ENCODE measurements at places on chromosomes 3 and 15. TPM values are rescaled to one million over a fixed set of nuclear protein-coding genes. Genes with fewer than 3 reads are reported as not detected.

- no peak for ATAC-seq
Observed at GRCh38 chr3:36373084-36373483, 7.2 kb upstream of the STAC start.

DNA sequence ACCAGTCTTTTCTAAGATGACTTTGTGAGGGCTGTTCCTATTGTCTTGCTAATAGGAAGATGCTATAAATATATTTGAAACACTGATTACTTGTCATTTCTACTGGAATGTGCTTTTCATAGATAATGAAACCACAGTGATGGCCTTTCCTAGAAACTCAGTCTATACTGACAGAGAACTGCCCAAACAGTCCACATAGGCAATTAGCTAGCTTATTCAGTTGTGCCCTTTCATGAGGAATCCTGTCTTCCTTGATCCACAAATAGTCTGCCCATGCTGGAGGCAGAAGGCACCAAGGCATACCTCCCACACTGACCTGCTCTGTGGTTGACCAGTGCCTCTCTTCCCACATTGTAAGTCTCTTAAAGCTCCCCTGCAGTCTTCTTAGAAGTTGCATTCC lies 135.9 kb downstream of the CMSS1 start:
- ATAC-seq: no peak

GRCh38 chr3:62367763-62368195 lies 5.6 kb downstream of the FEZF2 start:
- ATAC-seq: no peak

Gene DAZL
- total RNA-seq: not detected

Gene P2RY14
- 90.5 TPM for total RNA-seq

DNA sequence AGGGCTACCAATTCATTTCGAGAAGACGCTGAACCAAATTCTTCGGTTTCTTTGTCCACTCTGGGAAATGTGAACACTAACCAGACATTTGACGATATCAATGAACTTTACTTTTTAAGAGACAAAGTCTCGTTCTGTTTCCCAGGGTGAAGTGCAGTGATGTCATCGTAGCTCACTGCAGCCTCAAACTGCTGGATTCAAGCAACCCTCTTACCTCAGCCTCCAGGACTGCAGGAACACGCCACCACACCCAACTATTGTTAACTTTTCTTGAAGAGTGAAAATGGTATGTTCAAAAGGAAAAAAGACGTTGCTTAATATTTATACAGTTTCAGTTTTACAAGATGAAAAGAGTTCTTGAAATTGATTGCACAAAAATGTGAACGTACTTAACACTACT lies 30.6 kb downstream of the MB21D2 start:
- ATAC-seq: peak; percentile 50

GRCh38 chr3:49727154-49727923 lies 3.6 kb upstream of the GMPPB start:
- ATAC-seq: no peak

DNA sequence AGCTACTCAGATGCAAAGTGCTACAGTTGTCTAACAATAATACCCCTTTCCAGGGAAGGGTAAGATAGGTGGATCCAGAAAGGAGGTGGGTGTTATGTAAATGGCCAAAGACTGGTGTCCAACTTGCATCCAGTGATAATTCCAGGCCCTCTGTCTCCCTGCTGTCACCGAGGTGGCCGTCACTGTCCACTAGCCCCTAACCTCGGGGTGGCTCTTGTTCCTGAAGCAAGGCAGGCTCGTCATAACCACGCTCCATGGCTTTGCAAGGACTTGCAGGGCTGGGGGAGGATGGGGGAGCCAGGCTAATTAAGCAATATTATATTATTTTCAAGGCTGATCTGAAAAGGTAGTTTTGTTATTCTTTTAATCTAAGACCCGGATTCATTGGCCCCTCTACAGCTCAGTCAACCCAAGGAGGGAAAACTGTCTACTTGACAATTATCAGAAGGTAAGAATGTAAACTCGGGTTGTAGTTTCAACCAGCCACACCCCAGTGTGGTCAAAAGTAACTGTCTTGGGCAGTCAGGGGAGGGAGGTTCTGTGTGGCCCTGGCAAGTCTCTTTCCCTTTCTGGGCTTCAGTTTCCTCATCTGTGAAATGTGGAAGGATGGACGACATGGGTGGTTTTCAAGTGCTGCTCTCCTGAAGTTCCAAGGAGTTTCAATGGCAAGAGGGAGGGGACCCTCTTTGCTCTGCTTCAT lies 220.1 kb upstream of the BHLHE40 start:
- no peak for ATAC-seq

DNA sequence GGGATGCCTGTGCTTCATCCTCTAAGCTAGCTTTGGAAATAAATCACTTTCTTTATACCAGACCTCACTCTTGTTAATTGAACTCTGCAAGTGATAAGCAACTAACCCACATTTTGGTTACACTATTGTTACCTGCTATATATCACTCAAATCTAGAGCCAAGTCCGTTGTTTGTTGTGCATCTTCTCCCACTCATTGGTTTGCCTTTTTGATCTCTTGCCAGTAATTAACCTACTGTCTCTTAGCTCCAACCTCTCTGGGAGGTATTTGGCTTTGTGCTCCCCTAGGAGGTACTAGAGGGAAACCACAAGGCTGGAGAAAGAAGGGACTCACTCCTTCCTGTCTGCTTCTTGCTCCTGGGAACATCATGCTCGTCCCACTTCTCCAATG lies 12.8 kb upstream of the CRBN start:
- ATAC-seq: no peak

GRCh38 chr15:61764981-61765380 lies 295.3 kb downstream of the VPS13C start:
- ATAC-seq: no peak

Gene AMOTL2
- total RNA-seq: 226 TPM

Gene CDHR4
- total RNA-seq: not detected

GRCh38 chr3:171135549-171135948 lies 109.0 kb upstream of the SLC2A2 start:
- ATAC-seq: no peak

Gene ANO10
- 27.9 TPM for total RNA-seq

GRCh38 chr15:91007266-91007665 lies 12.9 kb upstream of the PRC1 start:
- ATAC-seq: no peak

Gene SPINT1
- total RNA-seq: 29.8 TPM

DNA sequence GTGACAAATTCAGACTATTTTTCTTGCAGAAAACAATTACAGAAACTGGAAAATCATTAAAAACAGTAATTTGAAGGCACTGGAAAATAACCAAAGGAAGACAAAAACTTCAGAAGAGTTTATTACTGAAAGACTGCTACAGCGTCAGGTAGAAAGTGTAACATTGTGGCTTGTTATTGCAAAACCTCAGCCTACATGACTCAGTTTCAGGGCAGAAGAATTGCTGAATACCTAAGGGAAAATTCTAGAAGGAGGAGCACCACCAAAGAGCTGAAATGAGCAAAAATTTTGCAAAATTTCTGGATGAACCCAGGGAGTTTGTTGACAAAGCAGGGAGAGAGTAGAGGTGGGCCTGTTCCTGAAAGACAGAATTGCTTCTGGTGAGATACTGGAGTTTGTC lies 219.6 kb downstream of the C3orf38 start:
- no peak for ATAC-seq

Gene SLC35G2
- total RNA-seq: 3.3 TPM

DNA sequence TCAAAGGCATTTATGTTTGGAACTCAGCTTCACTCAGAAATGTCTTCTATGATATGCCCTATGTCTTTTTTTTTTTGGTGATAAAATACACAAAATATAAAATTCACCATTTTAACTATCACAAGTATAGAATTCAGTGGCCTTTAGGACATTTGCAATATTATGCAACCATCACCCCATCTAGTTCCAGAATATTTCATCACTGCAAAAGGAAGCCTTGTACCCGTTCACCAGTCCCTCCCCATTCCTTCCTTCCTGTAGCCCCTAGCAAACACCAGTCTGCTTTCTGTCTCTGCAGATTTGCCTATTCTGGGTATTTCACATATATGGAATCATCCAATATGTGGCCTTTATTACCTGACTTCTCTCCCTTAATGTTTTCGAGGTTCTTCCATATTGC lies 134.8 kb downstream of the ADAMTS9 start:
- no peak for ATAC-seq

Gene OSBPL10
- total RNA-seq: 7.9 TPM

DNA sequence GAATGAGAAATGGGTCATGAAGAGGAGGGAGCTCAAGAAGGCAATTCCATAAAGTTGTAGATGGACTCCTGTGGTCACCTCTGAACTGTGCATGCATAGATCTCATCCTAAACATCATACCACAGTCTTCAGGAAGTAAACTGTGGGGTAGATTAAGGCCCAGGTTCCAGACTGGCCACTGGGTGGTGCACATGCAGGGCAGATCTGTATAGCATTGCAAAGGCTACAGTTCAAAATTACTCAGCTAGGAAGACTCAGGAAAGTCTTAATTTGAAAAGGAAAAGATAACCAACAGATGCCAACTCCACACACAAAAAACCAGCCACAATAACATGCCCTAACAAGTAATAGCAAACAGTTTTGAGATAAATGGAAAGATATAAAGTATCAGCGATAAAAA lies 20.3 kb downstream of the KY start:
- no peak for ATAC-seq

Gene ALS2CL
- 9.5 TPM for total RNA-seq

- no peak for ATAC-seq
Observed at GRCh38 chr3:142509079-142509478, 61.2 kb upstream of the XRN1 start.

Gene PLSCR5
- not detected for total RNA-seq

GRCh38 chr3:138203938-138204337 lies 16.8 kb downstream of the ARMC8 start:
- no peak for ATAC-seq

GRCh38 chr3:150540297-150540696 lies 6.0 kb downstream of the SERP1 start:
- ATAC-seq: no peak

- ATAC-seq: no peak
Observed at GRCh38 chr3:165753560-165753959, 83.7 kb downstream of the BCHE start.

Gene GP5
- not detected for total RNA-seq

Gene CNTN3
- 1.0 TPM for total RNA-seq

Gene MORC1
- not detected for total RNA-seq

Gene IMPG2
- 0.81 TPM for total RNA-seq

- no peak for ATAC-seq
Observed at GRCh38 chr3:130905551-130905950, 11.7 kb downstream of the ATP2C1 start.

DNA sequence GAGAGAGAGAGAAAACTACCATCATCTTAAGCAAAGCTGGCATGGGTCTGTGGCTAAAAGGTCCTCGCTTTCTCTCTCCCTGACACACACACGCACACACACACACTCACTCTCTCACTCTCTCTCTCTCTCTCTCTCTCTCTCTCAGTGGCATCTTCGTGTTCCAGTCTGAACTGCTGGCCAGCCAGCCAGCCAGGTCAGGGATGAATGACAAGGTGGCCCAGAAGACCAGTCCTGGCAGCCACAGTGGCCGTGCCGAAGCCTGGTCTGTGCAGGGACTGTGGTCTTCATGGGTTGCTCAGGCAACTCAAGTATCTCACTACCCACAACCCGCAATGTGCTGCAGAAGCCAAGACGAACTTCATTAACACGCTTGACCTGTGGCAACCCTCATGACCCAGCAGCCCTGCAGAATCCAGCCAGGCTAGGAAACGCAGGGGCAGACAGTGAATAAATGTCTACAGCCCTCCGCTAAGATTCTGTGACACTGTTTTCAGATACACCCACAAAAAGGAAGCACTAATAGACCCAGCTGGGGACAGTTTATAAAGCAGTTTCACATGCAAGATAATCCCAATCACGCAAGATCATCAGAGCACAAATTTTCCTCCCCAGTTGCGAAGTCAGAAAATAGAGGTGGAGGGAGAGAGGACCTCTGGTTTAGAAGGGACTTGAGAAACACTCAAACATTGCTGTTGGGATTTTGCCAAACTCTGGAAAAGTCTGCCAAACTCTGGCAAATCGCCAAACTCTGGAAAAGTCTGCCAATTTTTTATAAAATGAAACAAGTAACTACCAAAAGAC lies 66.4 kb downstream of the XXYLT1 start:
- ATAC-seq: peak; percentile 17

Gene RBP2
- total RNA-seq: not detected

Gene PLCB2
- total RNA-seq: 6.2 TPM

Gene RARRES1
- total RNA-seq: 60.8 TPM

Gene GOLGA8H
- 0.46 TPM for total RNA-seq

DNA sequence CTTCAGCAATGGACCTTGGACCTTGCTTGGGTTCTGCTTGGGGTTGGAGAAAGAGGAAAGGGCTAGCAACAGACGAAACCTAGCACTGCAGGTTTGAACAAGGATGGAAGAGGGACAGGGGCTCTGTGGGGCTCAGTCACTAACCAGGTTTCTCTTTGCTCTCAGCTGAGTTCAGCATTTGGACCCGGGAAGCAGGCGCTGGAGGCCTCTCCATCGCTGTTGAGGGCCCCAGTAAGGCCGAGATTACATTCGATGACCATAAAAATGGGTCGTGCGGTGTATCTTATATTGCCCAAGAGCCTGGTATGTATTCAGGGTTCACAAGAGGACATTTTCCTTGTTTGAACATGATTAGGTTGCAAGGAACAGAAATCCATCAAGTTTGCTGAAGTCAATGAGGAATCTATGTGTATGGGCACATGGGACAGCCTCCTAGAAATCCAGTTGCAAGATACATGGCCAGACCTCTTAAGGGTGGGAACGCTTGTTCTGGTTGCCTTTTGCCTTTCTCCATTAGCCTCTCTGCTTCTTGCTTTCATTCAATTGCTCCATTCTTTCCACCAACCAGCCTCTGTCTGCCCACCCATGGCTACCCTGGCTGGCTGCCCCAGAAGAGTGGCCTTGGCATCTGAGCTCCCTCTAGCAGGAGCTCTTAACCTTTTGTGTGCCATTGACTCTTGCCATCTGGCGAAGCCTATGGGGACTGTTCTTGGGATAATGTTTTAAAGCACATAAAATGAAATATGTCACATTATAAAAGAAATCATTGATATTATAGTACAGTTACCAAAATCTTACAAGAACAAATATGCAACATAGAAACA lies 55.9 kb downstream of the DNASE1L3 start:
- no peak for ATAC-seq

- no peak for ATAC-seq
Observed at GRCh38 chr3:194231929-194232832, 96.2 kb downstream of the HES1 start.

GRCh38 chr15:58852347-58852746 lies 81.1 kb downstream of the SLTM start:
- ATAC-seq: no peak

DNA sequence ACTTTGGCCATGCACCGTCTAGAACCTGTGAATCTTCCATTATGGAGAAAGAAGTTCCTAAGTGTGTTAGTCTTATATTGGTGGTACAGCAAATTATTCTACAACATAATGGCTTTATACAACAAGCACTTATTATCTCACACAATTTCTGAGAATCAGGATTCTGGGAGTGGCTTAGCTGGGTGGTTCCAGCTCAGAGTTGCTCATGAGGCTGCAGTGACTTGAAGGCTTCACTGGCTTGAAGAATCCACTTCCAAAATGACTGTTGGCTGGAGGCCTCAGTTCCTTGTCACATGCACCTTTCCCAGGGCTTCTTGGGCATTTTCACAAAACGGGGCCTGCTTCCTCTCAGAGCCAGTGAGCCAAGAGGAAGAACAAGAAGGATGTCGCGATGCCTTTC lies 82.3 kb upstream of the RNF7 start:
- no peak for ATAC-seq

Gene LMAN1L
- not detected for total RNA-seq

GRCh38 chr15:42581272-42581730 lies 5.9 kb downstream of the STARD9 start:
- peak; percentile 93 for ATAC-seq

GRCh38 chr3:170418422-170419398 lies at the start of gene CLDN11:
TSS of gene CLDN11 (plus strand) at chr3:170418868. CDS start at chr3:170419067, 199 bp downstream.
- peak; percentile 54 for ATAC-seq
